Activated T-helper 1 cell treated with anti-CD3 and anti-CD28 coated beads, Interleukin-12 subunit alpha, Interleukin-12 subunit beta, Interleukin-2, Interleukin-4 antibody, amounts not matched to agents 30 ng/mL and 10 ng/mL and 1 ng/mL, durations not matched to agents 14 hours and 24 hours and 36 hours (primary cell): ENCODE measurements at places on chromosomes 11 and 22. TPM values are rescaled to one million over a fixed set of nuclear protein-coding genes. Genes with fewer than 3 reads are reported as not detected.
A peak's percentile ranks its signal among the peaks of the same experiment; 100 is the strongest.

Gene CAPN1
- 85.9 and 93.5 TPM in 2 replicates for total RNA-seq

- no peak for DNase-seq
Observed at GRCh38 chr11:13110929-13111812, 102.1 kb downstream of the RASSF10 start.

- DNase-seq, result no peak
Observed at GRCh38 chr11:39674761-39675160, 1784.7 kb downstream of the LRRC4C start.

- DNase-seq, result no peak
Observed at GRCh38 chr11:125183641-125184040, 19.1 kb downstream of the PKNOX2 start.

- peak; percentile 53 for DNase-seq
Observed at GRCh38 chr22:29310863-29311339, 4.5 kb downstream of the GAS2L1 start.

DNA sequence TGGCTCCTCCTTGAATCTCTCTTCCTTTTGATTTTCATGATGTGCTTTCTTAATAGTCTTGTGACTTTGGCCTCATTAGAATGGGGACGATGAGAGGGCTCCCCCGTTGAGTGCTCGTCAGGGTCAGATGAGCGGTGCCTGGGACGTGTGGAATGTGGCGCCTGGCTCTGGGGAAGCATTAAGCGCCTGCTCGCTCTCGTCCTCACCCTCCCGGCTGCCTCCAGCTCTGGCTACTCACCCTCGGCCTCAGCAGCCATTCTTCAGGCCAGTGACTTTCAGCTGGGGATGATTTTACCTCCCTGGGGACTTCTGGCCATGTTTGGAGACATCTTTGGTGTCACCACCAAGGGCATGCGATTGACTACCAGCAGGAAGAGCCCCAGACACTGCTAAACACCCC, 69.7 kb downstream of the RPS6KA4 start:
- DNase-seq, result no peak

GRCh38 chr22:37435970-37436603, 8.8 kb upstream of the ELFN2 start:
- no peak for DNase-seq
